ENCODE measurements at places on chromosomes 7 and 10. TPM values are rescaled to one million over a fixed set of nuclear protein-coding genes. Genes with fewer than 3 reads are reported as not detected.
A peak's percentile ranks its signal among the peaks of the same experiment; 100 is the strongest.

DNA sequence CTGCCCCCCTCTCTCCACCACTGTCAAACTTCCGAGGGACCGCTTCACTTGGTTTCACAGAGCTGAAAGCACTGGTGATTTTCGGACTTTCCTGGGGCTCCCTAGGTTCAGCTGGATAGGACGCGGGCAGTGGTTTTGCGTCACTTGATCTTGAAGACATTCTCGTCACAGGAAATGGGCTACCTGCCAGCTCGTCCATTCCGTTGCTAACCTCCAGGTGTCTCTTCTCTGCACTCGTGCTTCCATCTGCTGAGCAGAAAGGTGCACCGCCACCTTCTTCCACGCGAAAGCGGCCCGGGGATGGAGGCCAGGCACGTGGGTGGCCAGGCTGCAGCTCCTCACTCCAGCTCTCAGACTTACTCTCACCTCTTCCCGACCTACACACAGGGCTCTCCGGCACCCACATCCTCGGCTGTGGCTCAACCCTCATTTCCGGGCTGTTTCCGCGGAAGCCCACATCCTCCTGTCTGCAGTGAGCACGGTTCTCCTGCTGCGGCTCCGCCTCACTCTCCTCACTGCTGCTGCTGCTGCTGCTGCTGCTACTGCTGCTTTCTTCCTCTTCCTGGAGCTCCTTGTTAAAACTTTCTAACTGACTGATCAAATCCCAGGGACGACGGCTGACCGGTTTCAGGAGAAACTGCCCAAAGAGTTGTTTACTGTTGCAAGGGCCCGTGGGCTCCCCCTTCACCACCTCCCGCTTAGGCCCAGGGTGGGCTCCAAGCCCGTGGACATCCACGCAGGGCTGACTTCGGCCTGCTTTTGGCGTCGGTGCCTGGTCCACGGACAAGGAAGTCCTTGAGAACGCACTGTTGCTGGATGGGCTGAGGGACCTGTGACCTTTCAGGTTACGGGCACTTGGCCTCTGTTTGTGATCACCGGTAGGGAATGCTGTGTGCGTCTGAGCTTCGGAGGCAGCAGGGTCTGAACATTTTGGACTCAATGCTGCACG lies 32.1 kb downstream of the JCAD start:
- peak; percentile 66 for DNase-seq

PLPP4 gene
- 2.1 TPM for polyA plus RNA-seq

CYP3A7 gene
- not detected for polyA plus RNA-seq

NME8 gene
- polyA plus RNA-seq = 0.41 TPM

DNA sequence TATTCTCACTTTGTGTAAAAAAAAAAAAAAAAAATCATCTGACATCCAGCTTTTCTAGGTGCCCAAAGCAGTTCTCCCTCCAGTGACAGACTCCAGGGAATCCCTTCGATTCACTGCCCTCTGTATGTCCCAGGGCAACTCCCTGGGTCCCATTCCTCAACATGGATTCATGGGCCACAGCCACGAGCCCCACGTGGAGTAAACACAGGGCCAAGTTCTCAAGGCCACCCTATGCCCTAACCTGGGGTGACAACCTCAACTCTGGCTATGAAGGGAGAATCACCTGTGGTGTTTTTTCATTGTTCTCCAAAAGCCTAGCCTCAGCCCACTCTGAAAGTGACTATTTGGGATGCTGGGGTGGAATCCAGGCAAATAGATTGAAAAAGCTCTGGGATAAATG lies 3.4 kb downstream of the BNIP3 start:
- no peak for DNase-seq

- peak; percentile 6 for DNase-seq
These were observed 156.7 kb upstream of the BET1 start for GRCh38 chr7:94160719-94161435.

- DNase-seq = no peak
These were observed 295.4 kb downstream of the CNTNAP2 start for GRCh38 chr7:146411975-146412374.

DNA sequence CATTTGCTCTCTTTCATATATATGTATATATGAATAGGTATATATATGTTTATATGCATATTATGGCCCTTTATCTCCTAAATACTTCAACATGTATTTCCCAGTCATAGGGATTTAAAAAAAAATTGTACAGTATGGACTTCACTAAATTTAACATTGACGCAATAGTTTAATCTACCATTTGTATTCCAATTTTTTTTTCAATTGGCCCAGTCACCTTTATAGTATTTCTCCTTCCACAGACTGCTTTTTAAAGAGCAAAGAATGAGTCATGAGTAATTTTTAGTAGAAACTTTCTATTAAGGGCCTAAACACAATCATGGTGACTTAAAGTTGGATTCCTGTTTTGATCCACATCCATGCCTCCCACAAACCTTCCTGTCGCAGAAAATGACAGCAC lies 20.5 kb downstream of the CCSER2 start:
- peak; percentile 27 for DNase-seq

SEC24C gene
- polyA plus RNA-seq = 49.2 TPM

- peak; percentile 94 for DNase-seq
These were observed 750.7 kb downstream of the MAGI2 start for GRCh38 chr7:78702770-78703169.

- DNase-seq = no peak
These were observed 19.5 kb downstream of the RAMP3 start for GRCh38 chr7:45176886-45177731.

DNA sequence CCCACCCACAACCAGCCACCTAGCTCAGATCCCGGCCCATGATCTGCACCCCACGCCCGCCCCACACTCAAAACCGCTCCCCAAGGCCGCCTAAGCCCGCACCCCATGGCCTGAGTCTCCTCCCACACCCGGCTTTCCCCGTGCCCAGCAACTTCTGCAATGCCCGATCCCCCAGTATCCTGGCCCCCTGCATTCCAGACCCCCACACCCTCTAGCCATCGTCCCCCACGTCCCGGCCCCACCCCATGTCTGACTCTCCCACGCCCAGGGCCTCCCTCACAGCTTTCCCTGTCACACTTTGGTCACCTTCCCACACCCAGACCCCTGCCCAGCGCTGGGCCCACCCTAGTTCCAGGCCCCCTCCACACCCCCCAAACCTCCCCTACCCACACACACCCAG lies 20.1 kb upstream of the FXYD4 start:
- no peak for DNase-seq

- no peak for DNase-seq
These were observed 287.1 kb downstream of the WDR11 start for GRCh38 chr10:121138112-121138860.

DNA sequence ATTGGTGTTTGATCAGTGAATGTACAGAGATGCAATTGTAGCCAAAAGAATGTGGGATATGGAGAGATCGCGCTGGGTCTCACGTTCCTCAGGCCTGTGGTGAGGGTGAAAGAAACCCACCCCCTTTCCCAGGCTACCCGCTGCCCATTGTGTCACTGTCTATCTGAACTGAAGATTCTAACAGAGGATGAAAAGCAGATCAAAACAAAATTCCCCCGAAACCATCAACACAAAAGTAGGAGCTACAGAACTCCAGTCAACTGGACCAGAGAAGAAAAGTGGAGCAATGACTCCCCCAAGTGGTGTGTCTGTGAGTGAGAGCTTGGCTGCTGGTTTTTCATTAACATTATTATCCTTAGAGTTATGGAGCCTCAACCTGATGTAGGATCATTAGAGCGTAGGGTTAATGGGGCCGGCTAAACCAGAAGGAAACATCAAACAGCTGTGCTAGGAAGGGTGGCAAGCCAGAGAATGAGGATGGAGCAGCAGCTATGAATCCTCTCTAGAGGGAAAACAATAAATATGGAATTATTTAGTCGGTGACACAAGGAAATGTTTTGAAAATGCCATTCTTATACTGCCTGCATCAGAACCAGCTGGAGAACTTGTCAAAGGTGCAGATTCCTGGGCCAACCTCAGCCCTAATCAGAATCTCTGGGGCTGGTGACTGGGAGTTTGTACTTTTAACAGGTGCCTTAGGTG lies 38.3 kb downstream of the AKR1B1 start:
- peak; percentile 56 for DNase-seq

- DNase-seq = no peak
These were observed 71.2 kb downstream of the GRID1 start for GRCh38 chr10:86295351-86295750.

SPDYE1 gene
- 0.77 TPM for polyA plus RNA-seq

FAM25A gene
- not detected for polyA plus RNA-seq

GLCCI1 gene
- 20.0 TPM for polyA plus RNA-seq

DNA sequence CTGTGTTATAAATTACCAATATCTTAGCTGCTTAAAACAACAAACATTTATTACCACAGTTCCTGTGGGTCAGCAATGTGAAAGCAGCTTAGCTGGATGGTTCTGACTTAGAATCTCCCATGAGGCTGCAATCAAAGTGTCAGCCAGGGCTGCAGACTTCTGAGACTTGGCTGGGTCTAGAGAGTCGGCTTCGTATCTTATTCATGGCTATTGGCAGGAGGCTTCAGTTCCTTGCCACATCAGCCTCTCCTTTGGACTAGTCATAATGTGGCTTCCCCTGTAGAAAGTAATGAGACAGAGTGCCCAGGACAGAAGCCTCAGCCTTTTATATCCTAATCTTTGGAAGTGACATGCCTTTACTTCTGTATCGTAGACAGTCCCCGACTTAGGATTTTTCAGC lies 27.3 kb downstream of the RALA start:
- no peak for DNase-seq

DNA sequence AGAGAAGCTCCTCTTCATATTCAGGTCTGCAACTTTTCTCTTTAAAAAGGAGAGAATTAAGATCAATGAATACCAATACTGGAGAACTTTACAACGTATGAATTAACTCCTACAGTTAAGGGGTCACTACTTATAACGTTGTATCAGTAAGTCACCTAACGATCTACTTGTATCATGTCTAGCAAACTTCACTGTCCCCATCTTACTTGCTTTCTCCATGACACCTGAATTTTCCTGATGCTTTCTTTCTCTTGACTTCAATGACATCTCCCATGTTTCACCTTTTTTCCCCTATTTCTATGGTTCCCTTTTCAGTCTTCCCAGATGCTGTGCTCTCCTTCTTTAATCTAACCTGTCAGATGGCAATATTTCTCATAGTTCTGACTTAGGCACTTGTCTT lies 19.6 kb downstream of the NAMPT start:
- no peak for DNase-seq

DNA sequence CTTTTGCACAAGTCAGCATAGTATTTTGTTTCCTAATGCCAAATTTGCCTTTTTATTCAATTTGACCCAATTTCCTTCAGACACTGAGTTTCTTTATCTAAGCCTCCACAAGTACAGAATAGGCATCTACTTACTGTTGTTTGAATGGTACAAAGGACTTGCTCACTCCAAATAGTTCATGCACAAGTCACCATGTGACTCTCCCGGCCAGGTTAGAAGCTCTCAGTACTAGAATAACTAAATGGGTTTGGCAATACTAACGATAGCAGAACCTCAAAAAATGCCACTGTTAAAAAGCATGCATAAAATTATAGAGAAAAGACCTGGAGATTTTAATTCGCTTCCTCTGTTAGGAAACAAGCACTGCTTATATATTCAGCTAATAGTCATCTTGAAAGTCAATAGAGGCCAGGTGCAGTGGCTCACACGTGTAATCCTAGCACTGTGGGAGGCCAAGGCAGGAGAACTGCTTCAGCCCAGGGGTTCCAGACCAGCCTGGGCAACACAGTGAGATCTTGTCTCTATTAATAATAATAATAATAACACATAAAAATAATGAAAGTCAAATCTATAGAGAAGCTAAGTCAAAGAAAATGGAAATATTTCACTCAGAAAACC lies 335.8 kb upstream of the MBL2 start:
- no peak for DNase-seq

- DNase-seq = no peak
These were observed 20.6 kb upstream of the SDK1 start for GRCh38 chr7:3280445-3280844.

GRCh38 chr7:42226354-42226941 lies 10.6 kb downstream of the GLI3 start:
- DNase-seq = no peak

MYH16 gene
- 0.08 TPM for polyA plus RNA-seq

GCK gene
- polyA plus RNA-seq = 2.7 TPM

C10orf105 gene
- polyA plus RNA-seq = 0.36 TPM

DNA sequence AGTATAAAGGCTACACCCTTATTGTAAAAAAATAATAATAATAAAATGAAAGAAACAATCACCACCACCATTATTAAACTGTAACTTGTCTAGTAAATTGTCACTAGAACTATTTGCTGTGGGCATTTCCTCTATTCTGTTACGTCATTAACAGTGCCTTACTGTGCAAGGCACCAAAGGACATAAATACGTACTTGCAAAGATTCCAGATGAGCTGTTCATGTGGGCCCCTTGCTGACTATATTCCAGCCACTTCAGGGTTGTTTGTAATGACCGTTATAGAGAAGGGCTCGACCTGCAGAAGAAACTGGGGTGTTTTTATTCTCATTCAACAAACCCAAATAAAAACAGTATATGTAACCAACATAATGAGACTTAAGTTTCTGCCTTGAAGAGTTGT lies 60.4 kb downstream of the KLRG2 start:
- DNase-seq = no peak

ZNF365 gene
- 0.34 TPM for polyA plus RNA-seq

DNA sequence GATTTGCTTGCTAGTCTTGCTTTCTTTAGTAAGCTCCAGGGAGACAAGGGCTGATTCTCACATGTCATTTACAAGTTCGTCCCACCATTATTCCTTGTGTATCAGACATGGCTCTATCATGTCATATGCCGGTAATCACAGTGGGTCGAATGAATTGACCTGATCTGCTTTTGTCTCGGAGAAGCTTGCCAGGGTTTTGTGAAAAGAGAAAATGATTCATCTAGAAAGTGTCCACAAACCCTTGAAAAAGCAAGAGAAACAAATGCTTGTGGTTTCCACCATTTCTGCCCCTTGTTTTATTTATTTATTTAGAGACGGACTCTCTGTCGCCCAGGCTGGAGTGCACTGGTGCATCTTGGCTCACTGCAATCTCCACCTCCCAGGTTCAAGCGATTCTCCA lies 278.5 kb downstream of the TCF7L2 start:
- no peak for DNase-seq

GRCh38 chr10:7610651-7611389 lies 55.9 kb downstream of the ITIH5 start:
- peak; percentile 91 for DNase-seq

EVX1 gene
- polyA plus RNA-seq = not detected

NEUROG3 gene
- polyA plus RNA-seq = not detected

DNA sequence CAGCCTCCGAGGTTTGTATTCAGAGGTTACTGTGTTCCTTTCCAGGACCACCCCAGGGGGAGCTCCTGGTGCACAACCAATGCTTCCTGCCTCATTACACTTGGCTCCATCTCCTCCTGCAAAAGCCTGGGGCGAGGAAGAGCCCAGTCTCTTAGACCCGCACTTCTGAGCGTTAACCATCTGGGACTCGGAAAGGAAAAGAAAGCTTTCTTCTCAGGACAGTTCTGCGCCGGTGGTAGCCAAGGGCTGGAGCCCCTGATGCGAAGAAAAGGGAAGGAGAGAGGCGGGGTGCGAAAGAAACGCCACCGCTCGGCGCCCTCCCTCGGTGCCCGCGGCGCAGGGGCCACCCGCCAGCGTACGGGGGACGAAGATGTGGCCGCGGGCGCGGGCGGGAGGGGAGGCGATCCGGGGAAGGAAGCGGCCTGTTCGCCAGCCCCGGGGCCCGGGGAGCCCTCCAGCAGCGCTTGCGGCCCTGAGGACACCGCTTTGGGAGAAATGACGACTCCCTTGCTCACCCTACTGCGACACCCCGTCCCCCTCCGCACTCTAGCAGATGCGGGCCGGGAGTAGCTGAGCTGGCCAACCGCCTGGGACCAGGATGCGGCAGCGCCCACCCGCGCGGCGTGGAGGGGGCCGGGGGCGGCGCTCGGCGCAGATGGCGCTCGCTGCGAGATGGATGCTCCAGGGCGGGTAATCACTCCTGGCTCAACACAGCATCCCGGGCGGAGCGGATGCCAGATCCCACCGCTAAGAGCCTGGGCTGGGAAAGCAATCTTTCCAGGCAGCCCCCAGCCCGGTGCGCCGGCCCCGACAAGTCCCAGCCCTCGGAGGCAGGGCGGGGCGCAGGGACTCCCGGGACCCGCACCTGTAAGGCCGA lies 1.3 kb downstream of the NRCAM start:
- DNase-seq = peak; percentile 70

All from muscle of back (tissue), 13 donors.